ENCODE measurements at places on chromosomes 5 and 9.

DNA sequence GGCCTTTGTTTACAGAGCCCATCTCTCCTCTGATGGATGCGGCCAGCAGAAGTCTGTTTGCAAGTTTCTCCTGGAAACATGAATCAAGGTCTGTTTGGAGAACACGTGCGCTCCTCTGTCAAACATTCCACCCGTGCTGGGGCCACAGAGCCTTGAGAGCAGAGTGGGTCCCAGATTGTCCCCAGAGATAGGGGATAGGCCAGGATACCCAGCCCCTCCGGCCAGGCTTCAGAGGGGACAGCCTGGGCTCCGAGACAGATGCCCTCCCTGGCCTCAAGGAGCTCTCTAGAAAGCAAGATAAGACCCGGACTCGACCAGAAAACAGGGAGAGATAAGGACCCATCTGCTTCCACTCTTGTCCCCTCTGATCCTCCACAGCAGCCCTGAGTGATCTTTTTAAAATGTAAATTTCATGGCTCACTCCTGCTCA is 40.4 kb upstream of the HAND1 start:
- no peak for DNase-seq

DNA sequence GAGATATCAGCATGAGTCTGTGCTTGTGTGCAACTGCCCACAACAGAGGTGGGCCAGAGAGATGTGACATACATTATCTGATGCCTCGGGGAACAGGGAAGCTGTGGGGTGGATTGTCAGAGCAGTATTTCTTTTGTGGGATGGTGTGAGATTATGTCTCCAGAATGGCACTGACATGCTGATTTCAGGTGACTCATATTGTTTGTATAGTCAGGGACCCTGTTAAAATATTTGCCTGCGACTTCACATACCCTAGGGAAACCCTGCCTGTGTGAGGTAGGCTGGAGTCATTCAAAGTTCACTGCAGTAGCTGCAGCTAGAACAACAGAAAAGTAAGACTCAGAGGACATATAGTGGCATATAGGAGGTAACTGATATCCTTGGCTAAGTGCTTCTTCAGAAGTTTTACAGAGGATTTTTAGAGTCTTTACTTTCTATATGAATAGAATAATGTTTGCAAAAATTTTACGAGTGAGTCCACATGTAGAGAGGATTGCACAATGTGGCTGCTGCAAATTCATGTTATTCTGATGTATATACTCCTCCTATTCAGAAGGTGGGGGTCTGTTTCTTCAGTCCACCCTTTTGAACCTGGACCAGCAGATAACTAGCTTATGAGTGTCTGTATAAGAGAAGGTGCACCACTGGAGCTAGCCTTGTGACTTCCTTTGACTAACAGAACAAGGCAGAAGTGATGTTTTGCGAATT is 89.3 kb downstream of the MACIR start:
- DNase-seq = no peak

GRCh38 chr9:2495221-2496005 is 126.2 kb upstream of the VLDLR start:
- no peak for DNase-seq

- no peak for DNase-seq
Measured at GRCh38 chr9:97711223-97711626, 14.1 kb upstream of the XPA start.

DNA sequence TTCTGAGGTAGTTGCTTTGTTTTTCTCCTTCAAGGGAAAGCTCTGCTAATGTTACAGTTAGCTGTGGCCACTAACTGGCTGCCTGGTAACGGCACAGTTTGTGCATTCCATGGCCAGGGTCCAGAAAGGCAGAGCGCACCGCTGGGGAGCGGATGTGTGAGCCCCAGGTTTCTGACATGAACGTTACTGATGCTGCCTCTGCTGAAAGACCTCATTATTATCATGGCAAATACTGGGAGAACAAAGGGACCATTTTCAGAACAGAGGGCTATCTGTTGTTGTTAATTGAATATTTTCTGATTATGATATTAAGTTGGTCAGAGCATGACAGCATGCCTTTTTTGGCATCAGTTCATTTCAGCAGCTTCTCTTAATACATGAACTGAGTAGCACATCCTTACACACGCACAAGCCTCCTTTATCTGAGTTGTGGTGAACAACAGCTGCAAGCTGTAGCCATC is 134.1 kb downstream of the NUDT12 start:
- no peak for DNase-seq

DNA sequence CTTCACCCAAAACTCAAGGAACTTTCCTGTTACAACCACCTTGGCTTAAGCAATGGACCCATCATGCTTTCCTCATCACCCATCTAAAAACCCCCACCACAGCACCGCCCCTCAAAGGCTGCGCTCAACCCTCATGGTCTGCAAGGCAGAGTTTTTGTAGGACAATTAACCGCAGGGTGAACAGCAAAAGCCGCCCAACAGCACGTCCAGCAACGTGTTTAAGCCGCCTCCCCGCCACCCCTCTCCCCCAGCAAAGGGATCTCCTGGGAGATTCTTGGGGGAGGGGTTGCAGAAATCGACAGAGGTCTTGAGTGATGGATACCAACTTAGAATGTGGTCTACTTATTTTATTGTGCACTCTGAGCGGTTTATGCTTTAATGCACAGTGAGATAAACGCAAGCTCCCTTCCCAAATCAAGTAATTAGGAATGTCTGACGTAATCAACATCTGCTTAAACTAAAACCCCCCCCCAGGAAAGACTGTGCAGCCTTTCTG is 1.9 kb downstream of the ROR2 start:
- DNase-seq = no peak

- no peak for DNase-seq
Measured at GRCh38 chr5:78843436-78843835, 141.7 kb downstream of the ARSB start.

GRCh38 chr9:88990041-88990728 is 1.1 kb upstream of the S1PR3 start:
- no peak for DNase-seq

GRCh38 chr5:148615644-148616275 is 38.6 kb downstream of the HTR4 start:
- no peak for DNase-seq

GRCh38 chr5:158464383-158464782 is 605.4 kb upstream of the CLINT1 start:
- DNase-seq = no peak

GRCh38 chr5:149062371-149063016 is 368 bp downstream of the SH3TC2 start:
- DNase-seq = peak; percentile 73

- no peak for DNase-seq
Measured at GRCh38 chr5:4563400-4563799, 576.7 kb upstream of the ADAMTS16 start.

- no peak for DNase-seq
Measured at GRCh38 chr9:111412280-111412679, 71.9 kb downstream of the ECPAS start.

- no peak for DNase-seq
Measured at GRCh38 chr5:14849516-14850294, 21.9 kb downstream of the ANKH start.

- DNase-seq = no peak
Measured at GRCh38 chr5:35242702-35243258, 12.5 kb upstream of the PRLR start.

- no peak for DNase-seq
Measured at GRCh38 chr5:143135832-143136551, 267.5 kb downstream of the NR3C1 start.

GRCh38 chr9:336039-336438 is 121.4 kb downstream of the DOCK8 start:
- DNase-seq = no peak

GRCh38 chr5:6291961-6292360 is 86.4 kb downstream of the MED10 start:
- DNase-seq = no peak

- DNase-seq = peak; percentile 99
Measured at GRCh38 chr5:96177303-96177869, 215.7 kb upstream of the ELL2 start.

DNA sequence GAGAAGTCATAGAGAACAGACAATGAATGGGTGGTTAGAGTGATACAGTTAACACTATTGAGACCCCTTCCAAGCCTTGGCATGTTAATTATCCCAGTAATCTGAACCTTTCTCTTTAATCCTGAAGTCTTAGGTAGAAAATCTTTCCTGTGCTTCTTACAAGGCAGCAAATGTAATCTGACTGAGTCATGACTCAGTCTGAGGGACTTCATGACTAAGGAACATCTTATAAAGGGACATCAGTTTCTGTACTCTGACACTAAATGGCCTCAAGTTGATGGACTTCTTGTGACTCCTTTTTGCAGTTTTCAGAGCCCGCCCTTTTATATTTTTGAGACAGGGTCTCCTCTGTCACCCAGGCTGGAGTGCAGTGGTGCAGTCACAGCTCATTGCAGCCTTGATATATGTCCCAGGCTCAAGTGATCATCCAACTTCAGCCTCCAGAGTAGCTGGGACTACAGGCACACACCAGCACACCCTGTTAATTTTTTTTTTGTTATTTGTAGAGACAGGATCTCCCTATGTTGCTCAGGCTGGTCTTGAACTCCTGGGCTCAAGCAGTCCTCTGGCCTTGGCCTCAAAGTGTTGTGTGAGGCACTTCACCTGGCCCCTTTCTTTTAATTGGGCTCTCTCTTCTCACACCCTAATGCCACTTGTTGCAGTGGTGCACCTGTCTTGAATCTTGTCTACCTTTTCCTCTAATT is 9.5 kb downstream of the EXOSC3 start:
- no peak for DNase-seq

DNA sequence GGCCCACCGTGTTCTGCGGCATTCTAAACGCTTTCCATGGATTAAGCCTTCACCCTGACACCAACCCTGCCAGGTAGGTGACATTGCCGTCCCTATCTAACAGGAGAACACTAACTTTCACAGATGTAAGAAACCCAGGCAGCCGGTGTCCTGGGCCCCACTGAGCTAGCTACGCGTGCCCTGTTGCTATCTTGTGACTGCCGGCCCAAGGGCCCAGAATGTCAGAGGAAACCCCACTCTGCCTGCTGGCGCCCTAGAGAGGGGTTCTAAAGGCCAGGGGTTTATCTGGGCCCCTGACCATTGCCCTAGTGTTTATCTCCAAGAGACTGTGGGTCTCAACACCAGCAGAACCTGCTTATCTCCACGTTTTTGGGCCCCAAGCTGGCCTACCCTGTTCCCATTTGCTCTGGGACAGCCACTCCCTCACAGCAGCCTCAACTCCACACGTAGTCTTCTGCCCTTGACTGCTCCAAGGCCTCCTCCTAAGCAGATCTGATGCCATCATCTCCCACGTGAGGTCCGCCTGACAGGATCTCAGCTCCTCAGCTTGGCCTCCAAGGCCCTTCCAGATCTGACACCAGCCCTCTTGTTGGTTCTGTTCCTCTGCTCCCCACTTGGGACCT is 18.1 kb upstream of the ZBTB34 start:
- no peak for DNase-seq

GRCh38 chr5:172102913-172103626 is 85.0 kb downstream of the STK10 start:
- peak; percentile 83 for DNase-seq

- DNase-seq = no peak
Measured at GRCh38 chr9:7055171-7055903, 297.6 kb downstream of the KDM4C start.

DNA sequence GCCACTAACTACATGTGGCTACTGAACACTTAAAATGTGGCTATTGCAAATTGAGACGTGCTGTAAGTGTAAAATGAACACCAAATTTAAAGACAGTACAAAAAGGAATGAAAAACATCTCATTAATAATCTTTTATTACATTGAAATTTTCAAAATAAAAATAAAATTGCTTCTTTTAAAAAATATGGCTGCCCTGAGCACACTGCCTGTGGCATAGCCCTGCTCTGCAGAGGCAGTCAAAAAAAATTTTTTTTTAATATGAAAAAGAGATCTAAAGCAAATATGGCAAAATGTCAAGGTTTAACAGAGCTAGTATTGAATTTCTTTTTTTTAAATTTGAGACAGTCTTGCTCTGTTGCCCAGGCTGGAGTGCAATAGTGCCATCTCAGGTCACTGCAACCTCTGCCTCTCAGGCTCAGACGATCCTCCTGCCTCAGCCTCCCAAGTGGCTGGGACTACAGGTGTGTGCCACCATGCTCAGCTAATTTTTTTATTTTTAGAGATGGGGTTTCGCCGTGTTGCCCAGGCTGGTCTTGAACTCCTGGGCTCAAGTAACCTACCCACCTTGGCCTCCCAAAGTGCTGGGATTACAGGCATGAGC is 25.6 kb downstream of the CARNMT1 start:
- no peak for DNase-seq

DNA sequence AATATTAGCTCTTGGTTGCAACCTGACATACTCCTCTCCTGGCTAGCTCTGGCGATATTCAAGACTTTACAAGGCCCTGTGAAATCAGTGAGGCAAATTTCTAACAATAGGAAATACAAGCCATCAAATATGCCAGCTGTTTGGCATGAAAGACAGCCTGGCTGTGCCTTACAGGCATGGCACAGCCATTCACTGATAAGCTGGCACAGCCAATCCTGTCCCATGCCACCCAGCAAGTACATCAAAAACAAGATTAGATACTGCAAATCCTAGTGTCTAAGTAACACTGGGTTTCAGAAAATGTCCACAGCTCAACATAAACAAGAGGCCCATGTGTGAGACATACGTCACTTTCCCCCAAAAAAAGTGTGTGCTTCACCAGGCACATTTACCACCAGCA is 1045.8 kb upstream of the DMAC1 start:
- DNase-seq = no peak

DNA sequence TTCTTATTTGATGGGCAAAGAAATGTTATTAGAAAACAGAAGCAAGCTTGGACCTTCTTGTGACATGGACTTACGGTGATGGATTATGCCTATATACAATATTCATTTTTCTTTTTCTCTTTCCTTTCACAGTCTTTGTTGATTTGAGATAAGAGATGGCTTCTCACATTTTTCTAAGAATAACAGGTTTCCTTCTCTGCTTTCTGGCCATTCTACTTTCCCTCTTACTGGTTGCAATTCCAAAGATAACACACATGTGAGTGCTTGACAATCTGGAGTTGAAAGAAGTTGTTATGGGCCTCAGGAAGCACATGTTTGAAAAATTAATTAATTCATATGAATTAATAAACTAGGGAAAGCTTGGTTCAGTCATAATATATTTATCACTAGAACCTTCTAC is 89.8 kb upstream of the RPS23 start:
- no peak for DNase-seq

GRCh38 chr9:70492319-70492777 is 77.9 kb upstream of the KLF9 start:
- no peak for DNase-seq

GRCh38 chr9:21144603-21145002 is 3.0 kb upstream of the IFNW1 start:
- no peak for DNase-seq

- no peak for DNase-seq
Measured at GRCh38 chr9:69412741-69413150, 87.7 kb downstream of the ENTREP1 start.

DNA sequence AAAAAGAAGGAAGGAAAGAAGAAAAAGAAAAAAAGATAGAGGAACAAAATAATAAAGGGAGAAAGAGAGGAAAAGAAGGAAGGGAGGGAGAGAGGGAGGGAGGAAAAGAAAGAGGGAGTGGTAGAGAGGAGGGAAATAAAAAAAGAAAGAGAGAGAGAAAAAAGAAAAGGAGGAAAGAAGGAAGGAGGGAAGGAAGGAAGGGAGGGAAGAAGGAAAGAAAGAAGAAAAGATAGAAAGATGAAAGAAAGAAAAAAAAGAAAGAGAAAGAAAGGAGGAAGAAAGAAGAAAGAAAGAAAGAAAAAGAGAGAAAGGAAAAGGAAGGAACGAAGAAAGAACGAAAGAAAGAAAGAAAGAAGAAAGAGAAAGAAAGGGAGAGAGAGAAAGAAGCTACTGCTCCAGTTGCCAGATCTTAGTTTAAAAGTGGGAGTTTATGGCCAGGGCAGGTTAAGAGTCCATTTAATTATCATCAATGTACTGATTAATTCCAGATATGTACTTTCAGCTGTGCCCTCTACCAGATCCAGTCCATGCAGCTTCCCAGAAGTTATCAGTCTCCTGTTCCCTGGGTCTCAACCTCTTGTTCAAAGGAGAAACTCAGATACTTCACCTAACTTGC is 1378.5 kb upstream of the NUDT12 start:
- DNase-seq = no peak

Data from epithelial cell of prostate (primary cell).